ENCODE measurements at places on chromosomes 5 and 9.

DNA sequence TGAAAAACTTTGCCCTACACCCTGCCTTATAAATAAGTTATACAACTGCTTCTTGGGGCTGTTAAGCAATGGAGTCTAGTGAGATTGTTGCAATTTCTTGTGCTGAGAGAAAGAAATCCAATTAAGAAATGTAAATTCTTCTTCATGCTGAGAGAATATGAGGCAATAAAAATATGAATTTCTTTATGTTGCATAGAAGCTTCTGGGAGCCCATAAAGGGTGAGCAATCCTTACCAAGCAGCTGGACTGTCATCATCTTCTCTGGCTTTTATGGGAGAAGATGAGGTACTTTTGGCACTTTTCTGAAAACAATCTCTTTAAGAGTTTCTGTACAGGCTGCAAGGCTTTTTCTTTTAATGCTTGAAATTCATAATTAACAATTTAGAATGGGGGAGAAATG is 204.3 kb downstream of the DMRTA1 start:
- DNase-seq: no peak

DNA sequence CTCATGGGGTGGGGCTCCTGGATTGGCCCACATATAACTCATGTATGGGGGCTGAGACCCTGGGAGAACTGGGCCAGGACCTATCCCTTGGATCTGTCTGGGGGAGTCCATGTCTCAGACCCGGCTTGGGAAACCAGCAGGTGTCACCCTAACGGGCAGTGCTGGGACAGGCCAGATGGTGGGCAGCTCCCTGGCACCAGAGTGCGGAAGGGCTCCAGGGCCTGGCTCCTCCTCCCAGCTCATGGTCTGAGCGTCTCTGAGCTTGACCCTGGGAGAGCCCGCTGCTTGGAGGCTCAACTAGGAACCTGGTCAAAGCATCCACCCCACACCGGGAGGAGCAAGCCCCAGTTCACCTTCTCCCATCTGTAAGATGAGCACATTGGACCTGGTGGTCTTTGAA is 15.5 kb upstream of the NCS1 start:
- no peak for DNase-seq

- no peak for DNase-seq
Measured at GRCh38 chr5:119828541-119828940, 199.2 kb downstream of the FAM170A start.

GRCh38 chr9:91803970-91804752 is 145.9 kb downstream of the ROR2 start:
- no peak for DNase-seq

- DNase-seq: no peak
Measured at GRCh38 chr5:10106806-10107205, 142.9 kb downstream of the ATPSCKMT start.

- DNase-seq: no peak
Measured at GRCh38 chr5:124747791-124748686, 1.6 kb upstream of the ZNF608 start.

DNA sequence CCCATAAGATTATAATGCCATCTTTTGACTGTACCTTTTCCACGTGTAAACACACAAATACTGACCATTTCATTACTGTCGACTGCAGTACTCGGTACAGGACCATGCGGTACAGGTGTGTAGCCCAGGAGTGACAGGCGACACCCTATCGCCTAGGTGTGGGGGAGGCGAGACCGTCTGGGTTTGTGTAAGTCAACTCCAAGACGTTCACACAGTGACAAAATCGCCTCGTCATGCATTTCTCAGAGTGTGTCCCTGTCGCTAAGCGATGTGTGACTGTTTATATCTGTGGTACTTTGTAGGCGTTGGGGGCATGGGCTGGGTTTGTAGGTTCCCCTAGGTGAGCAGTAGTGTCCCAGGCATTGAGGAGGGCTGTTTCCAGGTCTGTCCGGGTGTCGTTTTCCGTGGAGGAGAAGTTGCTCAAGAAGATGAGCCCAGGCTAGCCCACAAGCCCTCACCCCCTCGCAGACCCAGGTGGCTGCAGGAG is 20.3 kb downstream of the NEK6 start:
- no peak for DNase-seq

GRCh38 chr9:80020056-80020455 is 448.3 kb downstream of the TLE4 start:
- no peak for DNase-seq

DNA sequence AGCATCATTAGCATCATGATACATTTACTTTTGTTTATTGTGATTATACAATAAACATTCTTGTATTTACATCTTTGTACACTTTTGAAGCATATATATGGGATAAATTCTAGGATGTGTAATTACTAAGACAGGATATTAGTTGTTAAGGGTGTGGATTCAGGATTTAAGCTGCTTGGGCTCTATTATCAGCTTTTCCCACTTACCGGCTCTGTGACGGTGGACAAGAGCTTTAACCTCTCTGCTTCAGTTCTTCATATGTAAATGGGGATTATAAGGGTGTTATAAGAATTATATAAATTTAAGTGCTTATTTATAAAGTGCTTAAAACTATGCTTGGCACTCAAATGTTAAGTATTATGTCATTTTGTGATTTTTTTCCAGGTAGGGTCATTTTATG is 131.1 kb downstream of the FER start:
- no peak for DNase-seq

GRCh38 chr9:133813749-133814585 is 75.8 kb upstream of the SARDH start:
- DNase-seq: no peak

Data from activated T-cell treated with anti-CD3 and anti-CD28 coated beads for 48 hours (primary cell).